ENCODE measurements at places on chromosomes 2 and 18.
A peak's percentile ranks its signal among the peaks of the same experiment; 100 is the strongest.

- H3K36me3 ChIP-seq = no peaks in the 10 kb centered on the region
- H3K4me1 ChIP-seq = no peaks in the 10 kb centered on the region
- no peak overlapping the region for H3K27ac ChIP-seq
- H3K4me3 ChIP-seq = no peak overlapping the region
- H3K27me3 ChIP-seq = no peaks in the 10 kb centered on the region
- DNase-seq = no peak
Measured at GRCh38 chr18:4637876-4638275, 182.8 kb upstream of the DLGAP1 start.

DNA sequence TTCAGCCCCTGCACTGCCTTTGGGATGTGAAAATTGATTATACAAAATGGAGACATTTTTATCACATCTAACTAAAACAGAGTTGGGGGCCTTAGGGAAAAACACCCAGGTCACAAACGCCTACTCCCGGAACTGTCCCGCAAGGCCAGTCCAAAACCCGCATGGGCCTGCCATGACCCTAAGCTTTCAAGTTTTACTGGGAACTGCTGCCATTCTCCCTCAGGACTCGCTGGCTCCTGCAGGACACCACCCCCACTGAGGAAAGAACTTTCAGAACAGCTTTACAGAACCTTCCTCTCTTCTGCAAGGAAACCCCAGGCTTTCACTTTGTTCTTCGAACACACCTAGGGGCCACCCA, 320.4 kb upstream of the HS6ST1 start:
- H3K27ac ChIP-seq = no peak overlapping the region
- H3K27me3 ChIP-seq = no peaks in the 10 kb centered on the region
- no peaks in the 10 kb centered on the region for H3K36me3 ChIP-seq
- DNase-seq = no peak
- H3K4me1 ChIP-seq = no peaks in the 10 kb centered on the region

- no peak overlapping the region for H3K27ac ChIP-seq
- H3K27me3 ChIP-seq = no peaks in the 10 kb centered on the region
- H3K4me1 ChIP-seq = peaks cover 12% of the 10 kb centered on the region
- DNase-seq = no peak
- H3K36me3 ChIP-seq = no peaks in the 10 kb centered on the region
Measured at GRCh38 chr2:25833566-25833965, 44.7 kb downstream of the ASXL2 start.

GRCh38 chr2:31998731-31999383, 12.0 kb downstream of the MEMO1 start:
- H3K4me3 ChIP-seq = no peak overlapping the region
- DNase-seq = no peak
- H3K27me3 ChIP-seq = no peaks in the 10 kb centered on the region
- H3K4me1 ChIP-seq = peaks cover 6% of the 10 kb centered on the region

GRCh38 chr2:188474316-188474715, 182.6 kb downstream of the GULP1 start:
- peaks cover 6% of the 10 kb centered on the region for H3K4me1 ChIP-seq
- H3K4me3 ChIP-seq = no peak overlapping the region
- H3K27ac ChIP-seq = no peak overlapping the region
- H3K36me3 ChIP-seq = no peaks in the 10 kb centered on the region
- H3K27me3 ChIP-seq = no peaks in the 10 kb centered on the region

GRCh38 chr18:33051407-33051806, 278.6 kb upstream of the KLHL14 start:
- no peaks in the 10 kb centered on the region for H3K36me3 ChIP-seq
- H3K4me3 ChIP-seq = no peak overlapping the region
- H3K4me1 ChIP-seq = no peaks in the 10 kb centered on the region
- no peak overlapping the region for H3K27ac ChIP-seq

DNA sequence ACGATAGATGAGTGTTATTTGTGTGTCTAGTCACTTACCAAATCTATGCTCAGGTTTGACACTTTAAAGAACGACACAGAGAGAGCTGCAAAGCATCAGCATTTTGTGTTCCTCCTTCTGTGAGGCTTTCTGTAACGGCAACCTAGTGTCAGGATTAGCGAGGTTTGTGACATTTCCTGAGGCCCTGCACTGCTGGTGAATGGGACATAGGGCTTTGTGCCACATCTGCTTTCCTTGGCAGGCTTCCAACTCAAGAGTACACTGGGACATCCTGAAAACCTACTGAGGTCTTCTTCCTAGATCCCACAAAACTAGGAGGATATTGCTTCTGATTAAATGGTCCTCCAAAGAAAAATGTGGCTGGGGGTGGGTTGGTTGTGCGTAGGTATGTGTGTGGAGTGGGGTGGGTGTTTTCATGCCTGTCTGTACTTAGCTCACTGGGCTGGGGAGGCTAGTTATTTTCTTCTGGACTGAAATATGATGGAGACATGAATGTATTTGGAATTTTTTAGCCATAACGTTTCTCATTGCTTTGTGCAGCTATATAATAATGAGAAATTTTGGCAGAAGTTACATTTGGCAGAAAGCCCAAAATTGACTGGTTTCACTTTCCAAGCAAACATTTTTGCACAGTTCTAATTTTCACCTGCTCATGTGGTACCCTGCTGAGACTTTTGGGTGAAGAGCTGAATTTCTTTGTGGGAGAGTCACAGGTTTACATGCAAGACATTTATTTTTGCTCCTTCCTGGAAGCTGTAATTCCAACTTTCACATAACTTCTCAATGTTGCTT, 308.4 kb downstream of the XIRP2 start:
- no peaks in the 10 kb centered on the region for H3K27me3 ChIP-seq
- peak overlapping the region; percentile 27 for H3K4me3 ChIP-seq
- H3K4me1 ChIP-seq = peaks cover 81% of the 10 kb centered on the region
- DNase-seq = peak; percentile 78
- H3K27ac ChIP-seq = peak overlapping the region; percentile 86
- H3K36me3 ChIP-seq = no peaks in the 10 kb centered on the region

DNA sequence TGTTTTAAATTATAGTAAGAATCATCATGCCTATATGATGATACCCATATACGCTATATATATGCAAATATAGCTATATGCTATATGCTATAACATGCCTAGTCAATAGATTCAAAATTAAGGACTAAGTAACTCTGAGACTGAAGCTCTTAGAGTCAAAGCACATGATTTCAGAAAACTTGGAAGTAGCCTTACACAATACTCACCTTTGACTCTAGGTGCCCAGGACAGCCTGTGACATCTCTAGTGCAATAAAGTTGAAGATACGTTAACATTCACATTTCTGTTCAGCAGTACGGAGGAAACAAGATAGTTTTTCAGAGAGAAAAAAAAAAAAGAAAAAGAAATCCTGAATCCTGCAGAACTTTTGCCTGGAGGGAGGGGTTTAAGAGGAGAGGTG, 149.7 kb upstream of the PIK3C3 start:
- H3K27ac ChIP-seq = no peak overlapping the region
- no peaks in the 10 kb centered on the region for H3K4me1 ChIP-seq
- no peak overlapping the region for H3K4me3 ChIP-seq
- DNase-seq = no peak
- no peaks in the 10 kb centered on the region for H3K36me3 ChIP-seq

DNA sequence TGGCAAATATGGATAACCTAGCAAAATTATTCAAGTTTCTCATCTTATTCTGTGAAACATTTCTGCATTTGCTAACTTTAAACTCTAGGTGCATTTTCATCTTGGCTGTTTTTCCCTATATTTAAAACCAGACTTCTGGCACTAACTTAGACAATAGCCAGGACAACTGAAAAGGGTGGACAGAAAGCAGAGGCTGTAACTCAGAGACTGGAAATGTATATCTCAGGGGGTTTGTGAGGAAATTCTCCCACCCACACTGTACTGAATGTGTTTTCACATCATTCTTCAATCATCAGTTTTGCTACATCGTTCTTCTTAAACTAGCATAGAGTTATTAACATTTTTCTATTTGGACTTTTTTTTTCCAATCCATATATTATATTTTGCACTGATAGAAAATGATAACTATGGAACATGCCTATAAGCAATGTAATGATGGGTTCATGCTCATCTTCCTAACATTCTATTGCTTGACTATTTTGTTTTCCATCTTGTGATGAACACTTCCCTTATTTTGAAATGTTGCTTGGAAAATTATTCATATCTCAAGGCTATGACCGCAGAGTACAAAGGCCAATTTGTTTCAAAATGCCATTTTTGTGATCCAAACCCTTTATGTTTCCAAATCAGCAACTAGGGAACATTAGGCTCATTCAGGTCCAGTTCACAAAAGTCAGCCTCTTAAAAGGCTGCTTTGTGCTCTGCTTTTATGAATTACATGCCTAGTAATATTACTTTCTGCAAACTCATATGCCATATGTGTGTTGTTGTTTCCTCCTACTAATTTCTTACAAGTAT, 125.8 kb upstream of the CDH19 start:
- no peaks in the 10 kb centered on the region for H3K36me3 ChIP-seq
- H3K27me3 ChIP-seq = no peaks in the 10 kb centered on the region
- no peak overlapping the region for H3K4me3 ChIP-seq
- no peaks in the 10 kb centered on the region for H3K4me1 ChIP-seq
- no peak overlapping the region for H3K27ac ChIP-seq
- no peak for DNase-seq

GRCh38 chr2:152115952-152116351, 17.1 kb upstream of the CACNB4 start:
- no peaks in the 10 kb centered on the region for H3K27me3 ChIP-seq
- no peak for DNase-seq
- H3K27ac ChIP-seq = no peak overlapping the region
- no peaks in the 10 kb centered on the region for H3K4me1 ChIP-seq
- H3K36me3 ChIP-seq = no peaks in the 10 kb centered on the region

GRCh38 chr2:203909974-203910373, 26.6 kb upstream of the ICOS start:
- peaks cover 19% of the 10 kb centered on the region for H3K4me1 ChIP-seq
- H3K4me3 ChIP-seq = peak overlapping the region; percentile 47
- no peak overlapping the region for H3K27ac ChIP-seq
- no peaks in the 10 kb centered on the region for H3K36me3 ChIP-seq
- DNase-seq = no peak

Data from gastrocnemius medialis (tissue), 4 donors.